ENCODE measurements at places on chromosomes 12 and 14.
A peak's percentile ranks its signal among the peaks of the same experiment; 100 is the strongest.

DNA sequence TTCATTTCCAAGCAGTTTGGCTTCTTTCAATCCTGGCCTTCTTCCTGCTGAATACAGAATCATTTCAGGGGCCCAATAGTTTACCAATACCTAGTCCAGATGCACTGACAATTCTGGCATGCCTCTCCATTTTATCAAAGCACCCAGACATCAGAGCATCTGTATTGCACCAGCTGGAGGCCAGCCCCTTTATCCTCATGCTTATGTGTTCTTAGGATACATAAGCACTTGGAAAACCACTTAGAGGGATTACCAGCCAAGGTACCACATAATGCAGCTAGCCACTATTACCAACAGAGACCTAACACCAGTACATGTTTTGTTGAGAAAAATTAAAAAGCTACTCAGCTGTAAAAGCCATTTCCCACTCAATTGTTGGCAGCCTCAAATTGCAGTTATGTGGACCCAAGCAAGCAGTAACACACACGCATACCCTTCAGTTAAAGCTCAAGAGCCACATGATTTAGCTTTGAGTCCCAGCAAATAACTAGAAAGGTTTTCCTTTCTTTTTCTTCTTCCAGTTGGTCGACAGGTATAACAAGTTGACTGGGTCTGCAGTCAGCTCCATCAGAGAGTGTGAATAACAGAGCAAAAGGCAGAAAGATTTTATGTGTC, 263.8 kb downstream of the DIO2 start:
- no peak for DNase-seq

DNA sequence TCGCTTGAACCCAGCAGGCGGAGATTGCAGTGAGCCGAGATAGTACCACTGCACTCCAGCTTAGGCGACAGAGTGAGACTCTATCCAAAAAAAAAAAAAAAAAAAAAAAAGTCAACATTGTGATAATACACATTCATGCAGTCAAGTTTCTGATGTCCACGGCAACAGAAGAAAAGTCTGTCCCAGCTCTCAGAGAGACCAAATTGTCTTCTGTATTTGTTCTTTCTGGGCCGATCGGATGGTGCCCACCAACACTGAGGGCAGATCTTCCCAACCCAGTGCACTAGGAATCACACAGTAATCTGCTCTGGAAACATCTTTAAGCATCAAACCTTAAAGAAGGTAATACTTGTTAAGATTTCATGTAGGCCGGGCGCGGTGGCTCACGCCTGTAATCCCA, 31.6 kb downstream of the EAPP start:
- DNase-seq: no peak

- DNase-seq: no peak
These were observed 28.5 kb downstream of the FAM222A start for GRCh38 chr12:109741970-109742703.

DNA sequence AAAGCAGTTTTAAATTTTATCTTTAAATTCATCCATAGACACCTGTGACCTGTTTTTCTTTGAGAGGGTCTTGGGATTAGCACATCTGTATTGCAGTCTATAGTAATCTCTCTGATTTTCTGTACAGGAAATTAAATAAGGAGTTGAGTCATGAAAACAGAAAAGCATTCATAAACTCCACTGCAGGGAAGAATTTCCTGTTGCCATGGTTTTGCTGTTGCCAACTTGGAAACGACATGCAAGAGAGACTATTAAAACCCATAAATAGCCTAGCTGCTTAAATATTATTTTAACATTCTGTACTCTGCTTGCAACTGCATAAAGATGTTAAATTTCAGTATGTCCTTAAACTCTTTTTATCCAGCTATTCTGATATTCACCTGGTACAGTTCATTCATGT, 281.0 kb upstream of the RGS6 start:
- no peak for DNase-seq

- DNase-seq: no peak
These were observed 313.5 kb upstream of the KITLG start for GRCh38 chr12:88893801-88894200.

- DNase-seq: peak; percentile 51
These were observed 415.5 kb downstream of the PCNX1 start for GRCh38 chr14:71322655-71323250.
